ENCODE measurements at places on chromosomes 1 and 21.

- DNase-seq = no peak
Measured at GRCh38 chr1:195960580-195960979, 647.7 kb downstream of the KCNT2 start.

DNA sequence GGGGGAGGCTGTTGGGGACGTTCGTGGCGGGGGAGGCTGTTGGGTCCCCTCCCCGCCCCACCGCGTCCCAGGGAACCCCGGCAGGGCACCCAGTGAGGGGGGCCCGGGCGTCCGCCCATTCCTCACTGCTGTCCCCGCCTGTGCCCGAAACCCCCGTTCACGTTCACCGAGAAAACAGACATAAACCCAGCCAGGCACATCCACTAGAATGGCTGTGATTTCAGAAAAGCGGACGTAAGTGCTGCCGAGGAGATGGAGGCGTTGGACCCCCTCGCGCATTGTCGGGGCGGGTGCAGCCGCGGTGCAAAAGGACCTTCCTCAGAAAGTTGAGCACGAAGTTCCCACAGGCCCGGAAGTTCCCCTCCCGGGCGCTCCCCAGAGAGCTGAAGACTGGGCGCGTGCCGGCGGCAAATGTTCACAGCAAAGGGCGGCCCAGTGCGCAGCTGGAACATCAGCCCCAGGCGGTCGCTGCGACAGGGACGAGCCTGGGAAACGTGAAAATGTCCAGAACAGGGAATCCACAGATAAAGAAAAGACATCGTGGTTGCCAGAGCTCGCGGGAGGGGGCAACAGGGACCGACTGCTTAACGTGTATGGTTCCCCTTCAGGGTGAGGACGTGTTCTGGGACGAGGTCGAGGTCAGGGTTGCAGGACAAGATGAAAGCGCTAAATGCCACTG, 18.5 kb upstream of the SAMD11 start:
- no peak for DNase-seq

GRCh38 chr1:108897865-108898720, 21.3 kb downstream of the GPSM2 start:
- peak; percentile 66 for DNase-seq

GRCh38 chr1:186188004-186188539, 187.0 kb downstream of the TPR start:
- DNase-seq = peak; percentile 85

DNA sequence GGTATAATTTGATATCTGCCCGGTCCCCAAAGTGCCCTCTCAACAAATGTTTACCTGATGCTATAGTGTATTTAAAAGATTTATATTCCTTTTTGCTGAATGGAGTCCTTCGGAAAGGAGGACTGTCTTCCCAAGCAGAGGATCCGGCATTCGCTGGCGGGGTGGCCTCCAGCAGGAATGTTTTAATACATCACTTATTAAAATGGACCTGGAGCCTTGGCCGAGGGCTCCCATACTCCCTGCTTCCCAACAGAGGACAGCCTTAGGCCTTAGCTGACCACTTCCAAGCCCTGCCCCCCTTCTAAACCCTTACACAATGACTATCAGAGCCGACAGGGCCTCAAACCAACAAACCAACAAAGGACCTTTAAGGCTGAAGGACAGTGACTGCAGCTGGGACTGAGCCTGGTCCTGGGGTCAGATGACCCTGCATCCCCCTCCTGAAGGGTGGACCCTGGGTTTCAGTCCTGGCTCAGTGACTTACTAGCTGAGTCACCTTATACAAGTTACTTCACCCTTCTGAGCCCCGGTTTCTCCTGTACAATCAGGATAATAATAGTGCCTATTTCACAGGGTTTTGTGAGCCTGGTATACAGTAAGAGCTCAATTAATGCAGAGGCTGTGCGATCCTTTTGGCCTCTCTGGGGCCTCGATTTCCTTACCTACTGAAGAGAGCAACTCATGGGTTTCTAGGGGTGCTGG, 5.6 kb downstream of the CAMK2N1 start:
- DNase-seq = no peak

DNA sequence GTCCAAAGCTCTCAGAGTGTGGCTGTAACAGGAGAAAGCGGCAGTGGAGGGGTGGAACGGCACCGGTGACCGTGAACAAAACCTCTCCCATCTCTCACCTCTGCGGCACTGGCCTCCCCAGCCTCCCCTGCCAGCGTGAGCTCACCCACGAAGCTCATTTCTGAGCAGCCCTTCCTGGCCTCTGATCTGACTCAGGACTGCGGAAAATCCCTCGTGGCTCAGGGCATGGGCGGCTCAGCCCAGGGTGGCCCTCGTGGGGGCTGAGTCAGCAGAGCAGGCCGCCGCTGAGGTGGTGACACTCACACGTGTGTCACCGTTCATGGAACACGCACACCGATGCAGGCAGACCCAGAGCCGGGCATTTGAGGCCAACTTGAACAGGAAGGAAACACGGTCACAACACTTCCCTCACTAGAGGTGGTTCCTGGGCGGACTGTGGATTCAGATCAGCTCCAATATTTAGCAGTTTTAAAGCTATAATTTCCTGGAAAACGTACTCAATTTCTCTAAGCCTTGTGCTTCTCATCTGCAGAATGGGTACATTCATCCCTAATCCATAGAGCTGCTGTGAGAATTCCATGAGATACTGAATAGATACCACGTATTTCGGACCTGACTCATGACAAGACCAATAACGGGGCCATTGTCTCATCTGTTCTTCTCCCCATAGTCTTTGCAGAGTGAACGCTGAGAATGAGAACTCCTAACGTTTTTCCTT, 115.0 kb upstream of the TMPRSS2 start:
- peak; percentile 39 for DNase-seq

- DNase-seq = no peak
Measured at GRCh38 chr1:237411621-237412020, 369.6 kb downstream of the RYR2 start.

- DNase-seq = peak; percentile 48
Measured at GRCh38 chr1:116538544-116538943, 32.3 kb downstream of the CD58 start.

GRCh38 chr1:105914403-105914802, 1142.1 kb upstream of the PRMT6 start:
- no peak for DNase-seq

GRCh38 chr1:90881034-90881433, 140.8 kb downstream of the ZNF644 start:
- no peak for DNase-seq

DNA sequence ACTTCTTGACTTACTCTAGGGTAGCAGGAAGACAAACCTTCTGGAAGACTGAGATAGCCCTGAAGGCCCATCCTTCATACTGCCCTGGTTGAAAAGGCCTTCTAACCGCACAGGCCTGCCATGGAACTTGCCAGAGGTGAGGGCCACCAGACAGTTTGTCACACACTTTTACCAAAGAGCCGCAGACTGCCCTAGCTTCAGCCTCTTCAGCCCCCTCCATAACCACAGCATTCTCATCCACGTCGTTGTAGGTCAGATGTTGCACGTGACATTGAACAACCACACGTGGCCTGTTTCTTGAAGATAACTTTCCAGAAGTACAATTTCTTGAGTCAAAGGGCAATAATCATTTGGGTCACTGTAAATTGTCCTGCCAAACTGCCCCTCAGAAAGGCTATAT, 18.9 kb downstream of the ZNF362 start:
- no peak for DNase-seq

DNA sequence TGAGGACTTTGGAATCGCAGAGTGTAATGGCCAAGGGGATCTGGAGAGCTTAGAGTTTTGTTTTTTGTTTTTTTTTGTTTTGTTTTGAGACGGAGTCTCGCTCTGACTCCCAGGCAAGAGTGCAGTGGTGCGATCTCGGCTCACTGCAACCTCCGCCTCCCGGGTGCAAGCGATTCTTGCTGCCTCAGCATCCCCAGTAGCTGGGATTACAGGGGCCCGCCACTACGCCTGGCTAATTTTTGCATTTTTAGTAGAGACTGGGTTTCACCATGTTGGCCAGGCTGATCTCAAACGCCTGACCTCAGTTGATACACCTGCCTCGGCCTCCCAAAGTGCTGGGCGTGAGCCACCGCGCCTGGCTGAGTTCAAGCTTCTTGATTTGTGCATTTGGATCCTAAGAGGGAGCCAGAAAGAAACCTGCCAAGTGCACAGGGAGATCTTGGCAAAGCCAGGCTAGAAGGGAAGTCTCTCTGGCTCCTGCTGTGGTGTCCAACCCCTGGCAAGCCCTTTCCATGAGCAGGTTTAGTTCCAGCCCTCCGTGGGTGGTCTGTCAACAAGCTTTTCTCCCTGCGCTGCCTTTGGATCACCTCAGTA, 852 bp downstream of the FAAH start:
- no peak for DNase-seq

GRCh38 chr1:18636596-18637508, 6.2 kb downstream of the PAX7 start:
- DNase-seq = no peak

- DNase-seq = no peak
Measured at GRCh38 chr21:40840401-40841125, 6.4 kb downstream of the DSCAM start.

GRCh38 chr1:80003250-80003649, 996.7 kb upstream of the ADGRL4 start:
- peak; percentile 52 for DNase-seq

- no peak for DNase-seq
Measured at GRCh38 chr1:16420424-16421118, 16.7 kb downstream of the SPATA21 start.

DNA sequence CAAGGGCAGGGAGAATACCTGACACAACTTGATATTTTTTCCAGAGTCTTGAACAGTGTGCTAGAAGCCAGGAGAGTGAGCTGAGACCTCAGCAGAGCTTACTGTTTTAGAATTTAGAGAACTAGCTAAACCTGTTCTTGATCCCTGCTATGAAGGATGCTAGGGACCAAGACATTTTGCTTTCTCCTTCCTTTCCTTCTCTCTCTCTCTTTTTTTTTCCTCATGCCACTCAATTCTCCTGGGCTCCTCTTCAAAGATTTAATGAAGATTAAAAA, 99.0 kb downstream of the NGF start:
- DNase-seq = no peak

GRCh38 chr1:11494771-11495170, 15.8 kb downstream of the DISP3 start:
- no peak for DNase-seq

- DNase-seq = no peak
Measured at GRCh38 chr1:213484758-213485157, 433.7 kb downstream of the RPS6KC1 start.

DNA sequence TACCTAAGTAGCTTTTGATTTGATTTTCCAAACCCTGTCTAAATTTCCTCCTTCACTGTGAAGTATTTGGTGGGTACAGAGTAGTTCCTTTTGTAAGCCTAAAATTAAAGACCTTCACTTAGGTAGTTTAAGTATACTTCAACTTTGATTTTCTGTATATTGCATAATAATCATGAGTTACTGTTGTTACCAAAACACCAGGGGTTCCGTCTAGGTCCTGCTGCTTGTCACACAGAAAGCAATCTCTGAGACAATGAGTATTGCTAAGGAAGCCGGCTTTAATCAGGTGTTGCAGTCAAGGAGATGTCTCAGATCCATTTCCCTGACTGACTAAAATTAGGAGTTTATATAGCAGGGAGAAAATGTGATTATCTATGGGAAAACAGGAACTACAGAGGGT, 15.3 kb downstream of the RPS6KC1 start:
- no peak for DNase-seq

- no peak for DNase-seq
Measured at GRCh38 chr21:29305068-29305467, 6.3 kb downstream of the BACH1 start.

DNA sequence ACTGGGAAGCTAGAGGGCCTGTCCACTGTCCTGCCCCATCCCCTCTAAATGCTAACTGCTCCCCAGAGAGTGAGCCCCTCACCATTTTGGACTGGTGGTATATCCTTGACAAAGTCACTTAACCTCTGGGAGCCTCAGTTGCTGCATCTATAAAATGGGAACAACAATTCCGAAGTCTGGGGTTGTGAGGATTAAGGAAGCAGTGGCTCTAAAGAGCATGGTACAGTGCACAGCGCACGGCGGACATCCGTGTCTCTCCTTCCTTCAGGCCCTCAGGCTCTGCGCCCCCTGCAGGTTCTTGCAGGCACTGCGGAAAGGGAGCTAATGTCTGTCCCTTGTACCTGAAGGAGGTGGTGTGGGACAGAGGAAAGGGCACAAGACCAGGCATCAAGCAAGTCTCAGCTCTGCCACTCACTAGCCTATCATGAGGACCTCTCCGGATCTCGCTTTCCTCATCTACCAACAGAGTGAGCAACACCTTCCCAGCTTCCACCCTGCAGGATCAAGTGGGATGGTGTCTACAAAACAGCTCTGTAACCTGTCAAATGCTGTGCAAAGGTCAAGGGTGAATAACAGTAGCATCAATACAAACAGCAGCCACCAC, 20.1 kb downstream of the ECE1 start:
- DNase-seq = peak; percentile 61

DNA sequence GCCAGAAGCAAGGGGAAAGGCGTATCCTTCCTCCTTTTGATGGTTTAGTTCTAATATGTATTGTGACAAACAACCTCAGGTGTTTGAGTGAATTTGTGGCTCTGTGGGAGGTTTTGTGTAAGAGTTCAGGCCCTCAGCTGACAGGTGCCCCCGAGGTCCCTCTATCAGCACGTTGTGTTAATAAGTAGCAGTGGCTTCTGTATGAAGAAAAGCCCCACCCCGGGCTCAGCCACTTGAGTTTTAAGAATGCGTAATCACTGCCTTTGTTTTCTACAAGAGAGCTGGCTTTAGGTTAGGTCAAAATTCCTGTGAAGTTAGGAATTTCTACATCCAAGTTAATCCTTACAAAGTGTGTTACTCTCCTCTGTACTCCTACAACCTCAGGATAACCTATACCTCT, 92.4 kb upstream of the PGBD5 start:
- no peak for DNase-seq

- DNase-seq = no peak
Measured at GRCh38 chr1:192901500-192901899, 92.7 kb downstream of the RGS2 start.

GRCh38 chr1:171744986-171745385, 3.1 kb upstream of the VAMP4 start:
- DNase-seq = no peak

DNA sequence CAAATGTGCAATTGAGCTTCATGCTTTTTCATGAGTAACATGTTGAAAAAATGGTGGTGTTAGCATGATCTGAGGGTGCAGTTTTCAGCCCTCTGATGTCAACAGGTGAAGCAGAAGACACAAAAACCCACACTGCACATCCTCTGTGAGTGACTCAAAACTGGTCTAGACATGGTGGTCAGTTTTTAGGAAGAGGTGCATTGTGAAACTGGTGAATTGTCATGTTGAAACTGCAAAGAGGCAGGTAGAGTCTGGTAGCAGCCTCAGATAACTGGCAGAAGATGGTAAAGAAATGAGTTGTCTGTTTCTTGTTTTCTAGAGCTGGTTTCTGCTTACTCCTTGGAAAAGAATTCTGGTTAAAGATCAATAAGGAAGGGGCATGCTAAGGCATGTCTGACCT, 97.3 kb upstream of the HMCN1 start:
- DNase-seq = no peak
